ENCODE measurements at places on chromosomes 5 and 9.

- DNase-seq, result no peak
Observed at GRCh38 chr5:1484730-1485578, 38.8 kb downstream of the LPCAT1 start.

DNA sequence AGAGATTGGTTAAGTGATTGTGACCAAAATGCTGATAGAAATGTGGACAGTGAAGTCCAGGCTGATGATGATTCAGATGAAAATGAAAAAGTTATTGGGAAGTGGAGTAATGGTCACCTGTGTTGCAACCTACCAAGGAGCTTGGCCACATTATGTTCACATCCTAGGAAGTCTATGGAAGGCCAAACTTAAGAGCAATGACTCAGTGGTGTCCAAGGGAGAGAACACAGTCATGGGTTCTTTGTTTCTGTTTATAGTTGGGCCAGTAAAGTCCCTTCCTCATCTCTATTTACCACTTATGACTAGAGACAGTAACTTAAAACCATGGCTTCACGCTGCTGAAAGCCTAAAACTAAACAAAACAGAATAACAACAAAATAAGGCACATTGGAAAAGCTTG, 555.3 kb upstream of the DAB2 start:
- DNase-seq, result no peak

DNA sequence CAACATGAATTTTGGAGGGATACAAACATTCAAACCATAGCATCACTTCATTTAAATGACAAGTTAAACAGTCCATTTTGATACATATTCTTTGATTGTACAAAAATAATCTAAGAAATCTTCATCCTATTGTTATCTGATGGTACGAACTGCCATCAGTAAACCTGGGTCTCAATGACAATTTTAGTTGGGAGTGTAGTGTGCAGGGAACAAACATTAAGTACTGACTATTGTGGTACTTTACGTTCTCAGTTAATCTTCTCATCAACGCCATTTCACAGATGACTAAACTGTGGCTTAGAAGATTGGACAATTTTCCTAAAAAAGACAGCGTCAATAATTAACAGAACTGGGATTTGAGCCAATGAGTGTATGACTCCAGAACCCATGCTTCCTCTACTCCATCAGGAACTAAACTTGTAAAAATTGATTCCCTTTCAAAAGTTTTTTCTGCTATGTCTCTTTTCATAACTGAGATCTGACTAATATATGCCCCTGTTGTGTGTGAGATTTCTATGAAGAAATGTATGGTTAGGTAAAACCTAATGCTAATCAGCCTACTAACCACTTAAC, 21.1 kb downstream of the TNPO1 start:
- no peak for DNase-seq

DNA sequence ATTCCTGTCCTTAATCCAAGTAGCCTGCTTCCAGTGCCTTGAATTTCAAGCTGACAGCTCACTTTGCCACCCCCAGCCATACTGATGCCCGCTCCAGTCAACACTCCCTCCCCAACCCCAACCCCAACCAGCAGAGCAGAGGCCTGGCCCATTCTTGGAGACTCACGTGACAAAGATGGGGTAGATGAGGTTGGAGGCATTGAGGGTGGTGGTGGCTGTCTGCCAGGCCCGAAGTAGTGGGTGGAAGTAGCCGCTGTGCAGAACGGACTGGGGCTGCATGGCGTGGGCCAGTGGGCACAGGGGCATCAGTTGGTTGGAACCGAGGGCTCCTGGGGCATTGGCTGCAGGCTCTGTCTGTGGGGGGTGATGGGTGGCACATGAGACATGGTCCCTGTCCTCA, 7.8 kb downstream of the ALAD start:
- no peak for DNase-seq

DNA sequence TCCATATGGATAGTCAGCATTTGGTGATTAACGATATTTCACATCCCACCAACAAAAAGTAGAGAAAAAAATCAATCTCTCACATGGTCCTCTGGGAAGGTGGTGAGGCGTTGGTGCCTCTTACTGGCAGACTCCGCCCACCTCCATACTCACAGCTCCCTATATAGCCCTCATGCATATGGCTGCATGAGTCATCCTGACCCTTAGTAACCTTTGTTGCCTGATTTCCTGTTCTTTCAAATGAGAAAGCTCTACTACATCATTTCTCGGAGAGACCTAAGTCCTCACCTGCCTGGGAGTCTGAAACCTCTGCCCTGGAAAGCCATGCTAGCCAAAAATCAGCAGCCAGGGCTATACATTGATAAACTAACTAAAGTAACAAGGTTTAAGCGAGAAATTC, 33.3 kb upstream of the ABCA1 start:
- no peak for DNase-seq

DNA sequence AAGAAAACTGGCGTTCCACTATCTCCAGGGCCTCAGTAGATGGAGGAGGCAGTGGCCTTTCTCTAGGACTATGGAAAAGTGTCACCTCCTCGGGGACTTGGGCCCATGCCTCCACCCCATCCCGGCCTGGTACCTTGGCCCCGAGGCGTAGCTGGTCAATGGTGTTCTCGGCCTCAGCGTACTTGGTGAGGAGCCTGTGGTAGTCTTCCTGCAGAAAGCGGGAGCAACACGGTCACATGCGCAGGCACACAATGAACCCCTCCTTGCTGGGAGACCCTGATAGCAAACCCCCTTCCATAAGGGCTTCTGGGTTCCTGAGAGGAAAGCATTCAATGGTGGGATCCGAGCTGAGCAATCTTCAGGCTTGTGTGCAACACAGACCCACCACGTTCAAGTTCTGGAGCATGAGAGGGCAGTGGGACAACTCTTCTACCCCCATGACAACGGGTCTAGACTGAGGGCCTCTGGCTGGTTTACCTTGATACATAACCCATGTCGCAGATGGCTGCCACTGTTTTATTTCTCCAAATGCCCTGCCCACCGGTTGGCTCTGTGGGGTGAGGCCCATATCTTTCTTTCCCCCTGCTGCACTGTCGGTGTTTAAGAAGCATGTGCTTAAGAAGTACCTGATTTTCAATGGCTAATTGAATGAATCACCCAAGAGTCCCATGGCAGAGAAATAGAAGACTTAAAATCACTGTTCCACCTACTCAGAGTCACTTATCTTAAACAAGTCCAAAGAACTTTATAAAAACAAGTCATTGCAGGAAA, 13.6 kb downstream of the AKNA start:
- no peak for DNase-seq

DNA sequence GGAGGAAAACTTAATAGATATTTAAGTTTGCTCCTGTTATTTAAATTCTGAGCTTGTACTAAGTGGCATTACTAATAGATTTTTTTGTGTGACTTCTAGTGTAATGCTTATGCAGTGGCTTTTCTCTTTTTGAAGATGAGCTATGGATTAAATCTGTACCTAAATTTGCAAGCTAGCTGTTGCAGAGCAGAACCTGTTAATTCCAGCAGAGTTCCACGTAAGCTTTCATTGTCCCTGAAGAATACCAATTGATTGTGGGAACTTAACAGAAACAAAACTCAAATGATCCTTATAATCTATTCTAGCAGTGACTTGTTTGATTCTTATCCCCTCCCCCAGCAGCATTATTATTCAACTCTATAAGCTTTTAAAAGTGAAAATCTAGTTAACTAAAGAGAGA, 51.7 kb downstream of the MAN2A1 start:
- DNase-seq, result no peak

DNA sequence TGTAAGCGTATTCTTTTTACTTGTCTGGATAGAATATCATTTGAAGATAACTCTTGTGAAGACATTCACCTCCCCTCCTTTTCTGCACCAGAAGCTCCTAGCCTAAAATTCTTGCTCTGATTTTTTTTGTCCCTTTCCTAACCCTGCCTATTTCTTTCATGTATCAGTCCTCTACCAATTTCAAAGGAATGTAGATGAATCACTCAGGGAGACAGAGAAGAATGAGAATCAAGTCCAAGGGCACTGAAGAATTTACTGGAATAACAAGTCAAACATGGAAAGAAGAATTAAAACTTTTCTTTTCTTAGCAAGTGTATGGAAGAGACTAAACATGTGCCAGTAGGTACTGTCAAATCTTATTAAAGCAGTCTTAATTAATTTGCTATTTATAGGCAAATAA, 618.7 kb downstream of the DNAH5 start:
- DNase-seq, result no peak

GRCh38 chr9:82721593-82721992, 341.3 kb downstream of the RASEF start:
- DNase-seq, result no peak

GRCh38 chr9:10059044-10059443, 553.8 kb downstream of the PTPRD start:
- DNase-seq, result no peak

GRCh38 chr5:13932011-13932410, 12.5 kb downstream of the DNAH5 start:
- no peak for DNase-seq

GRCh38 chr5:34685485-34686165, 29.5 kb downstream of the RAI14 start:
- DNase-seq, result no peak

DNA sequence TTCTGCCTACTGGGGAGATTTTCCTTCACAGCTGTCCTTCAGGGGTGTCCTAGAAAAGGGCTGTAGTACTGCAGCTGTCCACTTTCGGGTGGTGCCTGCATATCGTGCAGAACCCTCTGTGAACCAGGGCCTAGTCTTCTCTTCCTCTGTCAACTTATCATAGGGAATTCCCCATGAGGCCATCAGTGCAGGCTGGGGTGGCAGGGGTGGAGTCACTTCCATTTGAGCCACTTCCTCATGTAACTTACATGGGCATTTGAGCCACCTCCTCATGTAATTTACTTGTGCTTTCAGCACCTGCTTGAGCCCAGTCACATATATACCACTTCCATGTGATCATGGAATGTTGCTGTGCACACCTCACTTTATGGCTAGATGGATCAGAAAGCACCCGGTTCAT, 742.0 kb upstream of the RGMB start:
- no peak for DNase-seq

GRCh38 chr5:123450114-123450513, 26.9 kb upstream of the CEP120 start:
- no peak for DNase-seq

DNA sequence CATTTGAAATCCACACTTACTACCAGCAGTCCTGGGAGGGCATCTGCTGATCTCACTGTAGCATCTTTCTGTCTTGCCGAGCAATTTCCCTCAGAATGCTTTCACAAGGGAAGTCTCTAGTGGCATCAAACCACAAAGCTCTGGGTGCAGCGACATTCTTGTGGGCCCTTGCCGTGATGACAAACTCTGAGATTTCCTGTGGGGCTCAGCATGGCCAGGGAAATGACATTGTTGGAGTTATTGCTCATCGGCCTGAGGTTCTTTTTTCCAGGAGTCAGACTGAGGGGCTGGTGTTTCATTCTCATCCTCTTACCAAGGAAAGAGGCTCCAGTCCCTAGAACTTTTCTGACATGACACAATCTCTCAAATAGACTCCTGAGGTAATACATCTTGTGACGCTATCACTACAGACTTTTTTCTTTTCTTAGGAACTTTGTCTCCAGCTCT, 51.4 kb downstream of the PFDN1 start:
- no peak for DNase-seq

- no peak for DNase-seq
Observed at GRCh38 chr9:15277400-15278090, 29.5 kb downstream of the TTC39B start.

- no peak for DNase-seq
Observed at GRCh38 chr5:174777111-174777510, 52.7 kb downstream of the MSX2 start.

- no peak for DNase-seq
Observed at GRCh38 chr9:110835859-110836271, 167.3 kb downstream of the MUSK start.

DNA sequence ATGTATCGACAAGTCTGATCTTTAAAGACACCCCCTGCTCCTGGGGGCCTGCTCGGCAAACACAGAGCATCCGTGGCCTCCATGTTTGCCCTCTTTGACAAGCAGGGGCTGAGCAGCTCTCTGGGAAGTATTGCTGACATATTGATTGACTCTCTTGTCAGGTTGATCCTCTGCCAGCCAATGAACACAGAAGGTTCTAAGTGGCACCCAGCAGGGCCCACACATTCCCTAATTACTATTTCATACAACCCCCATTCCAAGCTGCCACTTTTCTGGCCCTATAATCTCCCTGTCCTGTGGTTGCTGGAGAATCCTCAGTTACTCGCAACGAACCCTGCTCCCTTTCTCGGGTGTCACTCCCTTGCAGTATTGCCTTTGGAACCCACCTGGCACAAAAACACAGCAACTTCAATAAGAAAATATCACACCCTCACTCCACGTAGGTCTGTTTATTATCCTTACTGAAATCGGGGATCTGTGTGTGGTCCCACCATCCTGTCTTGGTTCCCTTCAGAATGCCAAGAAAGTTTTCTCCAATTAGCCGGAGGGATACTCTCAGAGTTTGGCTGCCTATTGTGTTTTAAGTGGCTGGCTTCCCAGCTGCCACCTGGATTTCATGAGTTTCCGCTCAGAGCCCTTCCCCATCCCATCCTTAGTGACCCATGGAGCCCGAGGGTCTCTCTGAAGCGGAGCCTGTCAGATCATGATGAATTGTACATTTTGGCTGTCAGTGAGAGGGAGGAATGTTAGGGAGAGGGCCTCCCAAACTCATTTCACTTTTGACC, 249.0 kb upstream of the WWC1 start:
- no peak for DNase-seq

GRCh38 chr5:9555961-9556360, 10.1 kb upstream of the SEMA5A start:
- no peak for DNase-seq

DNA sequence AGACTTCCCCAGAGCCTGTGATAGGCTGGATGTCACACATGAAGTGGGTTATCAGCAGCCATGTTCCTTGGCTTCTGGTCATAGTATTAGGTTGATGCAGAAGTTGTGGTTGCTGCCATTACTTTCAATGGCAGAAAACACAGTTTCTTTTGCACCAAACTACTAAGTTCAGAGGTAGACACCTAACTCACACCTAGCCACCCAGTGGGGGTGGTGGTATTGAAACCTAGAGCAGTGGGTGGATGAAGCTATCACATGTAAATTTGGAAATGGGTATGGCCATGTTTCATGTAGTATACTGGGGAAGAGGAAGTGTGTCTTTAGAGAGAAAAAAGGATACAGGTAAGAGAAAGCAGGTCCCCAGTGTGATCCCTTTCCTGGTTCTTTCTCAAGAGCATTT, 347.9 kb upstream of the SEMA6A start:
- DNase-seq, result no peak

GRCh38 chr9:37693260-37693659, 42.5 kb downstream of the FRMPD1 start:
- DNase-seq, result no peak

- DNase-seq, result no peak
Observed at GRCh38 chr5:68708156-68708841, 385.5 kb upstream of the SLC30A5 start.

DNA sequence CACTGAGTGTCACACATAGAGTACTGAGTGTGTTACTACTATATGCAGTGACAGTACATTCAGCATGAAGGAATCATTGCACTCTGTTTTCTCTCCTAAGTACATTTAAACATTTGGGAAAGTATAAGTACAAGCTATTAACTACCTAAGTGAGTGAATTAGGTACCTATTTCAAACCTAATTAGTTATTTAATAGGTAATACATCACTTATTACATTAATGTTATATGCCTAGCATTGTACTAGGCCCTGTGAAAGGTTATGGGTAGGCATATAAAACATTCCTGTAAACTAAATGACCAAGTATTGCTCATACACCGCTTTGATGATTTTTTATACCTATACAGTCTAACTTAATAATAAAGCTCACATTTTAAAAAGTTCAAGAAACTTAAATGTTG, 25.7 kb upstream of the PPP3R2 start:
- no peak for DNase-seq

All from left ventricle myocardium superior (tissue), 1 donor.